ENCODE measurements at places on chromosomes 5 and 9.
A peak's percentile ranks its signal among the peaks of the same experiment; 100 is the strongest.

- DNase-seq: no peak
Observed at GRCh38 chr5:65394087-65394486, 87.6 kb downstream of the ADAMTS6 start.

DNA sequence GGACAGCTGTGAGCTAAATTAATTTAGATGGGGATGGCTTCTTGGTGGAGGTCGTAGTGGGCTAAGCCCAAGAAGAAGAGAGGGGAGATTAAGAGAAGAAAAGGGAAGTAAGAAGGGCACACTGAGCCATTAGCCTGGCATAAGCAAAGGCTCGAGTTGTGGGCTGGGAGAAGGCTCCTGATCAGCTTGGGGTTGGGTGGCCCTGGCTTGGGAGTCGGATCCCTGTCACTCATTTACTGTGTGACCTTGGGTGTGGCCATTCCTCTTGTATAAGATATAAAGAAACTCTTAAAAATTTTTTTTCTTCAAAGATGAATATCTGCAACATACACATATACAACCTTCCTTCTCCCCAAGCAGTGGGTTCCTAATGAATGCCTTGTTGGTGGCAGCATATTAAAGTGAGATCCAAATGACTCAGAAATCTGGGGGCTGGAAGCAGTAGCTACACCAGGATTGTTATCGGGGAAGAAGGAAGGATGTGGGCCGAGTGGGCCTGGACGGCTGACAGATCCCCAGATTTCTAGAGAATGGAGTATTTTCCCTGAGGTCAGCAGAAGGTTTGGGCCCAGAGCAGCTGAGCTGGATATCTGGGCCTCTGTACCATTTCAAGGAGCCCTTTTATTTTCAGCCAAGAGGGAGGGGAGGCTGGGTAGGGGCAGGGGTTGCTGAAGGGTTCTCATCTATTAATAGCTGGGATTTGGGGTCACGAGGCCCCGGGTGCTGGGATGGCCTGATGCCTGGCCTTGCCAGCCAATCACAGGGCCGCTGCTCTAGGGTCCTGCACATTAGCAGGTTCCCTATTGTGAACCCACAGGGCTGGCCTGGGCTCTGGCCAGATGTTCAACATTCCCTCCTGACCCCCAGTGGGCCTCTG is 52.1 kb downstream of the PPARGC1B start:
- no peak for DNase-seq

- DNase-seq: no peak
Observed at GRCh38 chr9:115373000-115373709, 255.2 kb upstream of the TNC start.

DNA sequence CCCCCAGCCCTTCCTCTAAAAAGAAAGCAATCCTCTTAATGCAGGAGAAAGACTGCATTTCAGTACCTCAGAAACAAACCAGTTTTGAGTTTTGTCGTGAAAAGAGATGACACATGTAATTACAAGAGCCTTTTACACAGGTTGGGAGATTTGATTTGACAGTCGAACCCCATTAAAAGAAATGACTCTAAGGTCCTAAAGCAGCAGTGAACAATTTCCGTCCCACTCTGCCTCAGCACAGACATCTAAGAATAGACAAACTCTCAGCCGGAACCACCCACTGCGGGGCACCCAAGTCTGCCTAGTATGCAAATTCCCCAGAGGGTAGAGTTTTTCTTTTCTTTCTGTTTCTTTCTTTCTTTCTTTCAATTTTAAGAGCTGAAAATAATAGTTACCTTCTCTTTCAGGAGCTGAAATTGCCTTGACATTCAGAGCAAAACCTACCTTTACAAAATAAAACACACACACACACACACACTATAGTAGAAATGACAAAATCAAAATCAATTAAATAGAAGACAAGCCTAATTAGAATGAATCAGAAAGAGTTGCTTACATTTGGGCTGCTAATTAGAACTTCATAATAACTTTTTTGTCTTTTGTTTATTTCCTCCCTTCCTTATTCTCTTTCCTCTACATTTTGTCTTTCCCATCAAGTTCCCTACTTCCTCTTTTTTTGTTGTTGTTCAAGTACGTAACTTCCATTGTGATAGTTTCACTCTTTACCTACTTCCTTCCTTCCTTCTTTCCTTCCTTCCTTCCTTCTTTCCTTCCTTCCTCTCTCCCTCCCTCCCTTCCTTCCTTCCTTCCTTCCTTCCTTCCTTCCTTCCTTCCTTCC is 65.1 kb downstream of the BASP1 start:
- DNase-seq: no peak

GRCh38 chr5:34523387-34523726 is 132.8 kb upstream of the RAI14 start:
- DNase-seq: no peak

DNA sequence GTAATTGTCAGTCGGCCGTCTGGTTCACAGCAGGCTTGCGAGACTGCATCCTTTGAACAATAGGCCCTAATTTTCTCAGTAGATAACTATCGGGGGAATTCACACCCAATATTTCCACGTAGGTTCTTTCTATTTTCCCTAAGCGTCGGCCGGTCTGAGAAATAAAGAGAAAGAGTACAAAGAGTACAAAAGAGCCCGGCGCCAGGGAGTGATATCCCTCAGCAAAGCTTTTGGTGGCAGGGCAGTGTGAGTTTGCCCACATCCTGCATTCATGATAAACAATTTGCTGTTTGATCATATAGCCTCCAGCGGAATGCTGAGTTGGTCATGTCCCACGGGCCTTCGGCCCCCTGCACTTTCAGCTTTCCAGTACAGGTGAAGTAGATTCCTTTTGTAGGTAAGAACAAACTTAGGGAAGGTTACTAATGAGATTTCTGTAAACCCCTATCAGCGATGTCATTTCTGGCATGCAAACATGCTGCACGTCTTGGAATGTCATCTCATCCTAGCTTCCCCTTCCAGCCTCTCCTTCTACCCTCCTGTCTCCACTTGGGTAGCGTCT is 4.7 kb upstream of the PTGR1 start:
- no peak for DNase-seq

DNA sequence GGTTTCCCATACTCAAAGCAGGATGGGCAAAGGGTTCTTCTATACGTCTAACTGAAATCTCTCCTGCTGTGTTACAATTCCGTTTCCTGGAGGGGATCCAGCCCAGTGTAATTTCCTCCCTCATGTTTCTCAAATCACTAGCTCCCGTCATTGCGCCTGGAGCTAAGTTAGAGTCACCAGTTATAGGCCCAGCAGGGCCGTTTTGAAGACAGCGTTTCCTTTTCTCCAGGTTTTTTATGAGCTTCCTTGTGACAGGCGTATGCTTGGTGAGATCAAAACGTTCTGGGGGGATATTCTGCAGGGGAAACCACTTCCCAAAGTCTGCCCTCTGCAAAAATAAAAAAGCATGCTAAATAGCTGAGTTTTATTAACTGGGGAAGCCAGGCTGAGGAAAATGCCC is 53.0 kb upstream of the WWC1 start:
- no peak for DNase-seq

GRCh38 chr9:98410185-98410697 is 154.8 kb upstream of the TBC1D2 start:
- no peak for DNase-seq

DNA sequence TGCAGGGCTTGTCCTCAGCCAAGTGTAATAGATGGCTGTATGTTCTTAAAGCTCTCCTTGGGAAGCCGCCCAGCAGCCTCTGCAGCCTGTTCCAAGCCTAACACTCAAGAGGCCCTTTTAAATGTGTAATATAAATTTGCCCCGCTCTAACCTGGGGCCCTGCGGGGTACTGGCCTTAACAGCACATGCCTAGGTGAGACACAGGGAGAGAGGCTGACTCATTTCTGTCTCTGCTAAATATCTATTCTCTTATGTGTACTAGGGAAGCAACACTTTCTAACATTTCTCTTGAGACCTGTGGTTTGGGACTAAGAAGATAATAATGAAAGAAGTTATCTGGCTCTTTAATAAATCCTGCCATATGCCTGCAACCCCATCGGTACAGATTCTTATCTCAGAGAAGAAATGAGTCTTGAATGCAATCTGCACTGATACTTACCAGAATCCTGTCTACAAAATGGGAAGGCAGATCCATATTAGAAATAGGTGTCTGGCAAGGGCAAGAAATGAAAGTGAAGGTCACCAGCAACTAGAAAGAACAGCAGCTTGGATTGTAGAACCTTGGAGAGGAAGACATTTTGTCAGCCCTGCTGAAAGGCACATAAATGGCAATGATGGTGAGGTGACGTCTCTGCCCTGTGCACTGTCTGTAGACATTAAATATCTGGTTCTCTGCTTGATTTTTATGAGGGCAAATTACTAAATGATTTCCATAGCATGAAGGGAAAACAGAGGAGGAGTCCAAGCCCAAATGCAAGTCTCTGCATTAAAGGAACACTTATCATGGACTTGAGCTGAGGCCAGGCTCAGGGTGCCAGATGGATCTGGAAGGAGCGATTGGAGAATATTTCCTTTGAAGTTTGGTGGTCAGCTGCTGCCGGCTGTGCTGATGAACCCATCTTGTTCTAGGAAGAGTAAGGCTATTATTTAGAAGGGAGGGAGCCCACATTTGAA is 14.5 kb upstream of the TGFBI start:
- DNase-seq: no peak

GRCh38 chr5:158463938-158464337 is 605.0 kb upstream of the CLINT1 start:
- no peak for DNase-seq

DNA sequence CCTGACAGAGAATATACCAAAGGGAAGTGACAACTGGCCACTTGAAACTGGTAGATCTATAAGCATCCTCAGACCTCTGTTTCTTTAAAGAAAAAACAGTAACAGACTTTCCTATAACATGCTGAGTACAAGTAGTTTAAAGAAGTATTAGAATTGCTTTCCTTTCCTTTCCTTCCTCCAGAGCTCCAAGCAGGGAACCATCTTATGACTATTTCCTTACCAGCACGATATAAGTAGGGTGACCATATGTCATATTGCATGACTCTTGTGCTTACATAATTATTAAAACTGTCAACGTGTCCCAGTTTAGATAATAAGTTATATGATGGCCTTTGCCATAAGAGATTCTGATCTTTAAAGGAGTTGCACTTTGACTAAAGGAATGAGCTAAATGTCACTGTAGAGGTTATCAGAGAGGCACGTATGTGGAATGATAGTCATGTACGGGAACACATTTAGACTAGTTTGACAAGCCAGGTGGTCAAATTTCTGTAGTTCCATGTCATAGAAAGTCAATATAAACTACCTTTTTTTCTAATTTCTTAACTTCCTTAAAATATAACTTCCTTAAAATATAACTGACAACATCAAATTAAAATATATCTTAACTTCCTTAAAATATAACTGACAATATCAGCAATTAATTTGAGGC is 212.7 kb upstream of the CD180 start:
- DNase-seq: no peak

- DNase-seq: no peak
Observed at GRCh38 chr9:70491426-70492318, 77.2 kb upstream of the KLF9 start.

- no peak for DNase-seq
Observed at GRCh38 chr9:38331141-38331540, 61.4 kb upstream of the ALDH1B1 start.

DNA sequence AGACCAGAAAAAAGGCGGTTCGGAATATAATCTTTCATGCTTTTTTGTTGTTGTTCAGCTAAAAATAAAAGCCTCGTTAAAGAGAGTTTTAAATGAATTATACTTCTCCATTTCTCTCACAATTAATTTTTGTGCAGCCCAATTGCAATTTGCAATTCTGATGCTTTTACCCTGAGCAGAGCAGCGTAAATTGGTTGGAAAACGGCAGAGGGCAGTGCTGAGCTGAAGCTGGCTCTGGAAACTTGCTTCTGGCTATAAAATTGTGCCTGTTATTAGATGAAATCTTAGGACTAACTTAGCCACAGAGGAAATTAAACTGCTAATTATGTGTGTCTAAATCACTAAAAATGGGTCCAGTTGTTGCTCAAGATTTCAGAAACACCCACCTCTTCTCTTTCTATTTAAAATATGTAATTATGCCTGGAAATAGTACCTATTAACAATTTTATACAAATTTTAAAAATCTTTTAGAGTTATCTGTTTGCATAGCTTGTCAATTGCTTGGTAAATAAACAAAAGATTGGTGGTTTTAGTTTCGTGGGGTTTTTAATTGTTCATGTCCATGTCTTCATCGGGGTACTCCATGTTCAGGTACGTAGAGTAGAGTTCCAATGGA is 441.8 kb upstream of the TLE4 start:
- DNase-seq: no peak

DNA sequence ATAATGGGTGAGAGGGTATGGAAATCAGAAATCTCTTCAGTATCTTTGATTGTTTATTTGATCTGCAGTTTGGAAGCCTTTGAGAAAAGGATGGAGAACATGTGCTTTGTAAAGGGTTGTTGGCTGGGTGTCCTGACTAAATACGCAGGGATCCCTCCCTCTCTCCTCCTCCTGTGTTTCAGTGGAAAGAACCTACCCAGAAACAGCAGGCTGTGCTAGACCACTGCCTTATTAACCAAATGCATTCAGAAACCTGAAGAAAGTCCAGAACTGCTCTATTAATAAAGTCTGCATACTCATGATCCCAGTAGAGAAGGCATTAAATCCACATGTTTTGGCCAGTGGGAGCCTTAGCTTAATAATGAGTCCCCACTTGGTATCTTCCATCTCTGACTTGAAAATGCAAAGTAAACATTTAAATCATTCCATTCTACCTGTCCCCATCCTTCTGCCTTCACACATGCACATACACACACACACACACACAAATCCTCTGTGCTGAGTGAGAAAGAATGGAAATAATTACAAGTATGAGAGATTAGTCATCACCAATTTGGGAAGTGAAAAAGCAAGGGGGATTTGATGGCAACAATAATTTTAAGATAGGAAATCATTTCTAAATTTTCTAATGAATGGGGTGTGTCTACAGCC is 10.0 kb upstream of the LECT2 start:
- DNase-seq: no peak

- peak; percentile 36 for DNase-seq
Observed at GRCh38 chr9:128072144-128073021, 4.4 kb downstream of the SLC25A25 start.

DNA sequence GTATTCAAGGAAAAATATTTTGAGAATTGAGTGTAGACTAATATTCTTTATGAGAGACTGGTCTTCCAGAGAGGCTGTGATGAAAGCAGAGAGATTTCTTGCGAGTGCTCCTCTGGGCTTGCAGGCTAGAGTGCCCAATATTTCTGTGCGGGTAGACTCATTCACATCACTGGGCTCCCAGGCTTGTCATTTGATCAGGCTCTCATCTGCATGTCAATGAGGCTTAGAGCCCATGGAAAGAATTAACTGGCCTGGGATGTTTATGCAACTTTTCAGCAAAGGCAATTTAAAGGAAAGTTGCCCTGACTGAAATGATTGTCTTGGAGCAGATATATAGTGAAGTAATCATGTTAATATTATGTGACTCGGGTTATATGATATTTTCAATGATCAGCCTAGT is 42.3 kb downstream of the SNCAIP start:
- DNase-seq: no peak

GRCh38 chr5:131406975-131407638 is 143.3 kb downstream of the CDC42SE2 start:
- DNase-seq: no peak

All from activated CD8-positive, alpha-beta memory T cell treated with anti-CD3 and anti-CD28 coated beads for 4 hours (primary cell).